Adipocyte (in vitro differentiated cells): ENCODE measurements at places on chromosomes 16 and 17.
A peak's percentile ranks its signal among the peaks of the same experiment; 100 is the strongest.

GRCh38 chr17:68205808-68206720 lies 41.8 kb upstream of the AMZ2 start:
- peak; percentile 40 for DNase-seq

DNA sequence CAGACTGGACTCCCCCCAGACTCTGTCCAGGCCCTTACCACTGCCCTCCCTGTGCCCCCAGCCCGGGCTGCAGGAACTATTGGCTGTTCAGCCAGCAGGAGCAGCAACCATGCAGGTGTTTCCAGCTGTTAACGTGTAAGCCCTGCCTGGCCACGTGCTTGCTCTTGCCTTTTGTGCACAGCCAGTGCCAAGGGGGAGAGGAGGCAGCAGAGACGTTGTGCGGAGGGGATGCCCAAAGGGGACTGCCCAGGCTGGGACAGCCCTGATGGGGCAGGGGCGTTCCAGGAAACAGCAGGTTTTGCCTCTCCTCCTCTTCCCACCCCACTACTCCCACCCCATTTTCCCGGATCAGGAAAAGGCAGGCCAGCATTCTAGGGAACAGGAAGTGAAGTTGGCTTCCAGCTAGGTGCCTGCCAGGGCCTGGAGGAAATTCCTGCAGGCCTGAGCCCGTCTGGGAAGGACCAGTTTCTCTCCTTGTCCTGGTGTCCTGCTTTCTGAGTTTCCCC lies 16.7 kb upstream of the LASP1NB start:
- no peak for DNase-seq

DNA sequence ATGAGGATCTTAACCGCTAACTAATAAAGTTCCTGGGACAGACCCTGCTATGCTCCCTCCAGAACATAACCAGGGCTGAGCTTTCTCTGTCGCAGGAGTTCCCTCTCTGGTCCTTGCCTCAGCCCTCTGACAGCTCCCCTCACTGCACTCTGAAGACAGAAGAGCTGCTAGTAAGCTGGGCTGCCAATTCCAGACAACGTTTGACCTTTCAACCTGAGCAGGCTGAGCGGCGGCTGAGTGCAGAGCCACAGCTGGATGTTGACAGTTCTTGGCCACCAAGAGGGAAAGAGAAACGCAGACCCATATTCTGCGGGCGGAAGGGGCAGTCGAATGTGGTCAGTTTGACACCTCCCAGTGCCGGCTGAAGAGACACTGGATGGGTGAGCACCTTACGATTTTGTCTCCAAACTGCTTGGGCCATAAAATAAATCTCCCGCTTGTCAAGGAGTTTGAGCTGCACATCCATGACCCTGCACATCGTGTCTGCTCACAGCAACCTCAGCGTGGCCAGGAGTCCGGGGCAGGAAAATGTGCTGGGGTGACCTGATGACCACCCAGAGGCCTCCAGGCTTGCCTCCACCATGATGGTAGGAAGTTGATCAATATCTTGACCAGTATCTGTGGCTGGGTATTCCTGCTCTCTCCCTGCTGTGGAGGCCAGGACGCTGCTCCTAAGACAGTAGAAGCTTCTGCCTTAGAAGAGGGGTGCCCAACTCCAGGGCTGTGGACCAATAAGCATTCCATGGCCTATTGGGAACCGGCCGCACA lies 209.2 kb downstream of the PARN start:
- no peak for DNase-seq

DNA sequence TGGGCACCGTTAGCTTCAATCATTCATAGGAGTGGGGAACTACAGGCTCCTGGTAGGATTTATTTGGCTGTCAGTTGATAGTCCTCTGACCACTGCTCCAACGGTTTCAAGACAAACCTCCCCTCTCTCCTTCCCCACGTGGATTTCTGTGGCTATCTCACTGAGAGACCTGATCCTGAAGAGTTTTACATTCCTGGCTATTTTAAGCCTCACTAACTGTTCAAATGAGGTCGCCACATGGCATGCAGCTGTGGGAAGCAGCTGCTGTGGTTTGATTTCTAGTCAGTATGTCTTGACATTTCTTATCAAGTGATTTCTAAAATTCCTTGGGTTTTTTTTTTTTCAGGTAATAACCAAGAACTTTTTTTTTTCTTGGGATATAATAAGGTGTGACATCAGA lies 38.3 kb downstream of the CDK5R1 start:
- peak; percentile 18 for DNase-seq

- DNase-seq = peak; percentile 83
These were observed 15.1 kb upstream of the SLC52A1 start for GRCh38 chr17:5050278-5050677.

- DNase-seq = peak; percentile 95
These were observed 11.5 kb upstream of the HS3ST6 start for GRCh38 chr16:1929578-1930337.

GRCh38 chr17:80921741-80922579 lies 69.7 kb upstream of the CHMP6 start:
- DNase-seq = no peak

GRCh38 chr16:58337090-58337444 lies 42.2 kb upstream of the PRSS54 start:
- peak; percentile 2 for DNase-seq

DNA sequence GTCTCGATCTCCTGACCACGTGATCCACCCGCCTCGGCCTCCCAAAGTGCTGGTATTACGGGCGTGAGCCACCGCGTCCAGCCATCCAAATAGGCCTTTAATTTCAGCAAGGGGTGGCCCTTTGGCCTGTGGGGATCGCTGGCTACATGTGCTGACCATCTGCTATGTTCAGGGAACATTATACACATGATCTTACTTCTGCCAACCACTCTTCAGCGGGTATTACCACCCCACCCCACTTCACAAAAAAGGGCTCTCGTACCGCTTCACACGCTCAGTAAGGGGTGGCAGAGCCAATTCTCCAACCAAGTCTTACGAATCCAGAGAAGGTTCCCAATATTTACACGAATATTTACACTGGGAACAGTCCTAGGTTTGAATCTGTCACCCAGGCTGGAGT lies 11.8 kb downstream of the CCDC92B start:
- DNase-seq = no peak

DNA sequence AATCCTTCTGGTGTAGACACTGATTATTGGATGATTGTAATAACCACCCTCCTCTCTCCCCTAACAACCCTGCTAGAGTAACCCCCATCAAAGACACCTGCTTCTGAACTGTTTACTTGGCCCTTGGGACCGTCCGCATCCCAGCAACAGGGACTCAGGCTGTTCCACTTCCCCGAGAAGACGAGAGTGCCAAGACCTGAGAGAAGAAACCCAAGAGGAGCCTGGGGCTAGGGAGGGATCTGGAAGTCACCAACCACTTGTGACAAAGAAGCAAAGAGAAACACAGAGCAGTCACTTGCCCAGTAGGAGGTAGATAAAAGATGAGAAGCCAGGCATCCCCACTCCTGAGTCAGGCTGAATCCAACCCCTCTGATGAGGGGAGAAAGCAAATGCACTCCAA lies 84.3 kb downstream of the CDH11 start:
- DNase-seq = no peak

DNA sequence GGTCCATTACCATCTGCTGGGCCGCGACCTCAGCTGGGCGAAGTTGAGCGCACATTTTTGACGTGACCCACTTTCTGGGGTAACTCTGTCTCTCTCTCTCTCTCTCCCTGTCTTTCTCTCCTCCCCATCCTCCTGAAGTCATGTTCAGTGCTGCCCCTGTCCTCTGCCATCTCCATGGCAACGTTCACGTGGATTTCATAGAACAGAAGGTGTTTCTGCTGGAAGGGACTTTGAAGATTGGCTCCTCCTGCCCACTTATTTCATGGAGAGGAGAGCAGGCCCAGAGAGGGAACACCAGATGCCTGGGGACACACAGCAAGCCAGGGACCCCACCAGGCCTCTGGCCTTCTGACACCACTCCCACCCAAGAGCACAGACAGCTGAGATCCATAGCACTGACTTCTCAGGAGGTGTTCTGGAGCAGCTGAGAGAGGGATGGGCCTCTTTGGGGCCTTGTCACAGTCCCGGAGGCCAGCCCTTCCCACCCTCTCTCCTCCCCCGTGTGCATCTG lies 4.2 kb upstream of the CCNF start:
- no peak for DNase-seq

- DNase-seq = peak; percentile 65
These were observed 185.2 kb downstream of the SOX9 start for GRCh38 chr17:72306037-72306436.

DNA sequence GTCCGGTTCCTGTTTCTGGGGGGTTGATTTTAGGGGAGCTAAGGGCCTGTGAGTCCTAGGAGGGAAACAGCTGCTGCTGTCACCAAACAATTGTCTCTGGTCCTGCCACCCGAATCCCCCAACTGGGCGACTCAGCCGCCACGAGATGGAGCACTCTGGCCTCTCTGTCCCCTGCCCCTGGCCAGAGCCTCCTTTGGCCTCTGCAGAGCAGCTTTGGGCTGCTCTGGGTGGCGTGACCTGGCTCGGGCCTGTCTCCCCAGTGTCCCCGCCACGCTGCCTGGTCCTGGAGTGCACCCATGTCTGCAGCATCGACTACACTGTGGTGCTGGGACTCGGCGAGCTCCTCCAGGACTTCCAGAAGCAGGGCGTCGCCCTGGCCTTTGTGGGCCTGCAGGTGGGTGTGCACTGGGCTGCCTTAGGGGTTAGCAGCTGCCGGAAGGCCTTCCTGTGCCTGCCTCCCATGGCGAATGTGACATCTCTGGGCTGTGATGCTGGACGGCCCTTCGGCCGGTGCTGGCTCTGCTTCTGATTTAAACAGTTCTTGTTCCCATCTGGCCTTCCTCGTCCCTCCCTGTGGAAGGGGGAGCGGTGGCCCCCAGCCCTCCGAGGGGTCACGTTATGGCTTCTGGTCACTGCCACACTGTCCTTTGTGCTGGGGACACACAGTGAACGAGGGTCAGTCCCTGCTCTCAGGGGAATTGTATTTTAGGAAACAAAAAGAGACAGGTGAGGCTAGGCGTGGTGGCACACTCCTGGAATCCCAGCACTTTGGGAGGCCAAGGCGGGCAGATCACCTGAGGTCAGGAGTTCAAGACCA lies 11.6 kb upstream of the RNF213 start:
- no peak for DNase-seq

GRCh38 chr17:31390748-31391495 lies 553 bp upstream of the RAB11FIP4 start:
- DNase-seq = peak; percentile 7

DNA sequence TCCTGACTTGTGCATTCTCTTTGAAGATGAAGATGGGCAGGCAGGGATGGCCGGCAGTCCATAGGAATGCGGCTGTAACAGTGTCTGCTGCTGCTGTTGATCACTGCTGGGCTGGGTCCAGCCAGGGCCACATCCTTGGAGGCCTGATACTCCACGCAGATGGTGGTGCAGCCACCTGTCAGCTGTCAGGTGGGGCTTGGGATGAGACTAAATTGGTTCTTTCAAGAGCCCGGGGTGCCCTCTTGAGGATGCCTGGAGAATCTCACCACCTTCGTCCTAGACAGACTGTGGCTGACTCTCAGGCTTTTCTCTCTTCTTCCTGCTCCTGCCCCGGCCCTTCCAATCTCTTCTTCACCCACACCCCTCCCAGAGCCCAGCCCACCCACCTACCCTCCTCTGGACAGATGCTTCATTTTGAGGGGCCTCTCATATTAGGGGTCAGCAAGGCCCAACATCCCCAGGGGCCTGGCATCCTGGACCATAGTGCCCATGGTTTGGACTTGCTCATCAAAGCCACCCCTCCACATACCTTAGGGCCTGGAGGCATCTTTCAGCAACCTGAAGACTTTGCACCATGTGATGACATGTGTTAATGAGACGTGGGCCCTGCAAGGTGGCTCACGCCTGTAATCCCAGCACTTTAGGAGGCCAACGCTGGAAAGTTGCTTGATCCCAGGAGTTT lies 19.1 kb downstream of the OSBPL7 start:
- peak; percentile 75 for DNase-seq

- DNase-seq = no peak
These were observed 2.0 kb downstream of the LRRC37B start for GRCh38 chr17:32009262-32009542.

DNA sequence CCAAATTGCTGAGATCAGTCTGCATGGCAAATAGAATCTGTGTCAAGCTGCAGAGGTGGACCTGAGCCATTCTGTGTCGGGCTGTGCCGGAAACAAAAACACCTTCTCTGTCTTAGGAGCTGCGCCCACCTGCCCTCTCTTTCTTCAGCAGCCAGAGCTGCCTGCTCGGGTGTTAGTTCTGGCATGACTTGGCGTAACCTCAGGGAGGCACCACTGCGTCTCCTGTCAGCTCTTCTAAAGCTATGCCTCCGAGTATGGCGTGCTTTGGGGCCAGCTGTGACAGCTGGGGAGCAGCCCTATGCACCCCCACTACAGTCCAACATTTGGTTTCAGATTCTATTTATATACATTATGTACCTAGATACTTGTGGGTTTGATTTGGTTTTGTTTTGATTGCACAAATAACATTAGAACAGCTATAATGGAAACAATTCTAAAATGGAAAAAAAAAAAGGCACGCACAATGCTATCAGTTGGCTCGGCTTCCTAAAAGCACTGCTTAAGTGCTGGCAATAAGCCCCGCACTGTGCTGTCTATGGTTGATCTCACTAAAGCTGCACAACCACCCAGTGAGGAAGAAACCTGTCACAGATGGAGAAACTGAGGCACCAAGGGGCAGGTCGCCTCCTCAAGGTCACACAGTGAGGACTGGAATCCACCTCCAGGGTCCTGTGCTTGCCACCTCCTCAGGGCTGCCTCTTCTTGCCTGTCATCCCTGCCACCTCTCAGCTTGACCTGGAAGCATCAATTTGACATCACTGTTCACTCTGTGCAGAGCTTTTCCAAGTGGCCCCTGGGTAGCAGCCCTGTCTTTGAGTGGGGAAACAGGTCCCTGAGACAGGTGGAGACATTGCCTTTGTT lies 18.7 kb upstream of the ADGRG1 start:
- DNase-seq = no peak

DNA sequence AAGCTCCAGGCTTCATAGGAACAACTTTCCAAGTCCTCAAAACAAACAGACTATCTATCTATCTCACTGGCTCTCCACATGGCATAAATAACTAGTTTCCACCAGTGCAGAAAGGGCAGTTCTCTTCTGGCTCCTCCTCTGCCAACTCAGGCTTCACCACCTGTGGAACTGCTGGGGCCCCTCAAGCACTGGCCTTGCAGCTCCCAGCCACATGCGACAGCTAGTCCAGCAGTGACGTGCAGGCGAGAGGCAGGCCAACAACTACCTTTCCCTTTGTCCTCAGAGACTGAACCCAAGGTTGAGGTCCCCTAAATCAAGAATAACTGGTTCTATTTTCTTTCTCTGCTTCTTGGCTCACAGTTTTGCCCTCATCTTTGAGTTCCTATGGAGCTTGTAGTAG lies 137.6 kb downstream of the AATF start:
- no peak for DNase-seq

GRCh38 chr17:3888343-3889171 lies 4.3 kb downstream of the CAMKK1 start:
- peak; percentile 96 for DNase-seq

GRCh38 chr17:34254651-34255380 lies at the start of gene CCL2:
CCL2 (plus strand) TSS chr17:34255285; CDS start chr17:34255350, 65 bp downstream.
- peak; percentile 77 for DNase-seq

GRCh38 chr17:49512296-49513043 lies 17.4 kb downstream of the NGFR start:
- DNase-seq = no peak
